Stimulated activated CD4-positive, alpha-beta T cell treated with anti-CD3 and anti-CD28 coated beads, Interleukin-15, amount 100 ng/mL, for 48 hours (primary cell): ENCODE measurements at places on chromosomes 3 and 15.
A peak's percentile ranks its signal among the peaks of the same experiment; 100 is the strongest.

DNA sequence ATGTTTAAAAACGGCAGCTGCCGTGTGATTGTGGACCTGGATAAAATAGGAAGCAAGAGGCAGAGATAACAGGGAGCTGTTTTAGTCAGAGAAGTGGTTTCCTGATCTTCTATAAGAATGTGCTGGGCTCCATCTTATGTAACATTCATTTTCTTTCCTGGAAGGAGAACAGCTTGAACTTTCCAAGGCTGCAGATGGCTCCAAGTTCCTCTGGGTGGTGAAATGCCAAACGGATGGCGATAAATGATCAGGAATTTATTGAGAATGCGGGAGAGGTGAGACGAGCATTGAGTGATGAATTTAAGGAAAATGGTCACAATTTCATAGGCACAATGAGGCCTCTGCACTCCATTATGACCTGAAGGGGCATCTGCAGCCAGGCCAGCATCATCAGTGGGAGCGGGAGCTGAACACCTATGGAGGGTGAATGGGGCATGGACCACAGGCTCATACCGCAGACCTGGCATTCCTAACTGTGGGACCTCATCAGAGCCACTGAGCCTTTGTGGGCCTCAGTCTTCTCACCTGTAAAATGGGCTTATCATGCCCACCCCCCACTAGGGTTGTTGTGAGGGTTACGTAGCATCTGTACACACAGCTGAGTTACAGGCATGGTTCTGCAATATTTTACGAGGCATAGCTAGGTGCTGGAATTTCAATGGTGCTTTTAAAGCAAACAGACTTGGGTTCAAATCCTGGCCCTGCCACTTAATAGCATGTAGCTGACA is 17.1 kb downstream of the MGLL start:
- no peak for DNase-seq

DNA sequence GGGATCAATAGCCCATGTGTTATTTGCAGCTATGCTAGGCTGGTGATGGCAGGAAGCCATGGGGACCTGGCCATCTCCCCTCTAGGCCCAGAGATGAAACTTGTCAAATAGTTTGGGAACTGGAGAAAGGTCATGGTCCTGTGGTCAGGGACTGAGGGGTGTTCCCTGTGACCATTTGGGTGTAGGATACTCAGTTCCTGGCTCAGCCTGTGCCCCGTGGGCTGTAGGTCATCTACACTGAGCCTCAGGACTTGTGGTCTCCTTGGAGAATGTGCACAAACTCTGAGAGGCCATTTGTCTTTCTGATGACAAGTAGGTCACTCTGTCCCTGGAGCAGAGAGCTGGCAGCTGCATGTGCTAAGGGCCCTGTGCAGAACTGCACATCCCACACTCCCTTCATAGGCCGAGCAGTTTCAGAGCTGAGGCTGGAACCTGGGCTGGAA is 17.5 kb downstream of the GASK1A start:
- no peak for DNase-seq

- no peak for DNase-seq
These were observed 85.9 kb upstream of the ZPLD1 start for GRCh38 chr3:102348904-102349303.

- no peak for DNase-seq
These were observed 41.8 kb downstream of the RAB8B start for GRCh38 chr15:63231206-63231605.

DNA sequence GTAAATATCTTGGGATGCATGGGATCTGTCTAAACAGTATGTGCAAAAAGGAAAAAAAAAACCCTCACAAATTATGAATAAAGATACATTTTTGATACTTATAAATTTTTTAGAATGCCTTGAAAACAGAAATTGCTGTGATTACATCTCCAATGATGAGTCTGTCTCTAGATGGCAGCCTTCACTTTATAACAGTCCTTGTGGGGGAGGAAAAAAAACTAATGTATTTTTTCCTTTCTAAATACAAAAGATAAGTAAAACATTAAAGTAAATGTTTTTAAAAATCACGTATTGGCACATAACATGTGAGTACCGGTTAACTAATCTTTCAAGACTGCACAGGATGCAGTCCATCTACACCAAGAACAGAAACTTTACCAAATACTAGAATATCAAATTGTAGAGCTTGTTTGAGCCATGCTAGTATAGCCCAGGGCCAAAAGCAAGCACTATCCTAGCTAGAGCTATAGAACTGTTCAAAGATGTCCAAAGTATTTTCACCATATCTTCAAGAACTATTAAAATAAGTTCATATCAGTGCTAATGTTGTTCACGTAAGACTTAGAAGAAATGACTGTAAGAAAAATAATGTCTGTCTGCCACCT is 206.4 kb downstream of the STAG1 start:
- DNase-seq = no peak

DNA sequence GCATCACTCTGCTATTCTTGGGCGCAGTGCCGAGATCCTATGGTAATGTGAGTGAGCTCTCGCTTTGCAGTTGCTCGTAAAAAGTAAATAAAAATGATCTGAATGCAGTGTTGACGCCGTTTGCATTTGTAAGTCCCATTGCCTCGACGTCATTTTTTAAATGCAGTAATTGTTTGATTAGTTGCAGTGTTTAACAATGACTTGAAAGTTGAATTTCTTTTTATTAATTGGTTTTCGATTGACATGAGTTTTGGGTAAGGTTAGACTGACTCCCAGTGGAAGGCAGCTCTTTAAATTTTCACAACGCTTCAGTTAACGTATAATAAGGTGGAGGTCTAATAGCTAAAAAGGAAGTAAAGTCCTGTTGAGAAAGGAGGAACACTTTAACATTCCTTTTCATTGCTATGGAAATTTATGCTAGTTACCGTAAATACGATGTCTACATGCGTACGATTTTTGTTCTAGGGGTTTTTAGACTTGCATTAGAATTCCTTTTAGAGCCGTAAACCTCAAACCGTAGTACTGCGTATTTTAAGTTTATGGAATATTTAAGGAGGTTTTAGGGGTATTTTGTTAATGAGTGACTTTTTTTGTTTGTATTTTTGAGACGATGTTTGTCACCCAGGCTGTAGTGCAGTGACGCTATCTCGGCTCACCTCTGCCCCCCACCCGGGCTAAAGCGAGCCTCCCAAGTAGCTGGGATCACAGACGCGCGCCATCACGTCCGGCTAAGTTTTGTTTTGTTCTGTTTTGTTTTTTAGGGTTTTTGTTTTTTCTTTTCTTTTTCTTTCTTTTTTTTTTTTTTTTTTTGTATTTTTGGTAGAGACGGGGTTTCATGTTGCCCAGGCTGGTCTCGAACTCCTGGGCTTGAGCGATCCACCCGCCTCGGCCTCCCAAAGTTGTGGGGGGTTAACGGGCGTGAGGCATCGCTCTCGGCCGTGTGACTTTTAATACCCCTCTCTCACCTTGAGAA is 1.4 kb downstream of the MORF4L1 start:
- DNase-seq = no peak

DNA sequence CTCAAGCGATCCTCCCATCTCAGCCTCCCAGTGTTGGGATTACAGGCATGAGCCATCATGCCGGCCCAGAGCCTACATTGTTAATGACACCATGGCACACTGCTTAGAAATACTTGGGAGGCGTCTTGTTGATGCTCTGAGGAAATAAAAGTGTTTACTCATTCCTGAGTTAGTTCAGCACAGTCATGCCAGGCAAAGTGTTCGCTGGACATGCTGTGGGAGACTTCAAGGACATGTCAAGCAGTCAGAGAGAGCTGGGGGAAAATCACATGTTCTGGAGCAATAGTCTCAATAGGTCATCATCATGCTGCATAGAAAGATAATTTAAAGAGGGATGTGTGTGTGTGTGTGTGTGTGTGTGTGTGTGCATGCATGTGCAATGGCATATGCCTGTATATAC is 37.5 kb downstream of the TTC23 start:
- no peak for DNase-seq

- DNase-seq = peak; percentile 57
These were observed 2.6 kb upstream of the CEMIP start for GRCh38 chr15:80776420-80777045.

DNA sequence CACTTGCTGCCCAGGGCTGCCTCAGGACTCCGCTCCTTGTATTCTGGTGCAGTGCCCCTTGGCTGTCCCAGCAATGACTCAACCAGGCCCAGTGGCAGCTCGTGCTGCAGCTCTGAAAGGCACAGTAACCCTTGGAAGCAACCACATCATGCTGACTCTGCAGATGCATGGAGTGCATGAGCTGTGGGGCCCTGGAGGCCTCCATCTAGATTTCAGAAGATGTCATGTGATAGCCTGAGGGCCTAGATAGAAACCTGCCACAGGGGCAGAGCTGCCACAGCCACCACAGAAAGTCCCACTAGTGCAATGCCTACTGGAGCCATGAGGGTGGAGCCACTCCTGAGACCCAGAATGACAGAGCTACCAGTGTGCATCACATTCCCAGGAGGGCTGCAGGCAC is 117.1 kb upstream of the SMAD3 start:
- DNase-seq = no peak

GRCh38 chr3:196962930-196963630 is 5.6 kb downstream of the PIGZ start:
- DNase-seq = no peak

GRCh38 chr3:73409138-73409763 is 215.5 kb downstream of the PDZRN3 start:
- no peak for DNase-seq

DNA sequence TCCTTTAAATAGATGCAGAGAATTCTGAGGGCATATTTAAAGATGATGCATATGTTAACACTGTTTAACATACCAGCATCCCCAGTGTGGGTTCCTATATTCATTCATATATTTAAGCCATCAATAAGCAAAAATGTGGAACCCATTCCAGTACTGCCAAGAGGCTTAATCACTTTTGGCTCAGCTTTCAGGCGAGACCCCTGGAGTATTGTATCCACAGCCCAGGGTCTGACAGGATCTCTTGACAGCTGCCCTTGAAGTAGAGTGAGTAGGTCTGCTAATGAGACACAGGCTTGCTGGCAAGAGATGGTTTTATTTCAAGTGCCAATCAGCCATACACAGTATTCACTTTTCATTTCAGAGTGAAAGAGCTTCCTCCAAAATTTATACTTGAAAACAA is 367.3 kb downstream of the OCA2 start:
- DNase-seq = no peak

DNA sequence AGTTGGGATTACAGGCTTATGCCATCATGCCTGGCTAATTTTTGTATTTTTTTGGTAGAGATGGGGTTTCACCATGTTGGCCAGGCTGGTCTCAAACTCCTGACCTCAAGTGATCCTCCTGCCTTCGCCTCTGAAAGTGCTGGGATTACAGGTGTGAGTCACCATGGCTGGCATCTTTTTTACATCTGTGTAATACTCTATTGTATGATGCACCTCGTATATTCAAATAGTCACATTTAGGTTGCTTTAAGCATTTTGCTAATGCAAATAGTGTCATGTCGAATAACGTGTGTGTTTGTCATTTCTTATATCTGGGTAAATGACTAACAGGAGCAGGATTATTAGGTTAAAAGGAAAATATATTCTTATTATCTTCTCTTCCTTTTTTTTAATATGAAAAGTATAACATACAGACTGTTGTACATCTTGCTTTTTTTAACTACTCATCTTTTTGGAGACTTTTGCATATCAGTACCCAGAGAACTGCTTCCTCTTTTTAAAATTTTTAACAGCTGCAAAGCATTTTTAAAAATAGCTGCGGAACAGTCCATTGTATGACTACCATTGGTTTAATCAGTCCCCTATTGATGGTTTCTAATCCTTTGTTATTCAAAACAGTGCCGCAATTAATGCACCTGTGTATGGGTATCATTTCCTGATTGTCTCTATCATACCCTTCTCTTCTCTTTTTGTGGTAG is 13.4 kb downstream of the SCAMP5 start:
- no peak for DNase-seq

DNA sequence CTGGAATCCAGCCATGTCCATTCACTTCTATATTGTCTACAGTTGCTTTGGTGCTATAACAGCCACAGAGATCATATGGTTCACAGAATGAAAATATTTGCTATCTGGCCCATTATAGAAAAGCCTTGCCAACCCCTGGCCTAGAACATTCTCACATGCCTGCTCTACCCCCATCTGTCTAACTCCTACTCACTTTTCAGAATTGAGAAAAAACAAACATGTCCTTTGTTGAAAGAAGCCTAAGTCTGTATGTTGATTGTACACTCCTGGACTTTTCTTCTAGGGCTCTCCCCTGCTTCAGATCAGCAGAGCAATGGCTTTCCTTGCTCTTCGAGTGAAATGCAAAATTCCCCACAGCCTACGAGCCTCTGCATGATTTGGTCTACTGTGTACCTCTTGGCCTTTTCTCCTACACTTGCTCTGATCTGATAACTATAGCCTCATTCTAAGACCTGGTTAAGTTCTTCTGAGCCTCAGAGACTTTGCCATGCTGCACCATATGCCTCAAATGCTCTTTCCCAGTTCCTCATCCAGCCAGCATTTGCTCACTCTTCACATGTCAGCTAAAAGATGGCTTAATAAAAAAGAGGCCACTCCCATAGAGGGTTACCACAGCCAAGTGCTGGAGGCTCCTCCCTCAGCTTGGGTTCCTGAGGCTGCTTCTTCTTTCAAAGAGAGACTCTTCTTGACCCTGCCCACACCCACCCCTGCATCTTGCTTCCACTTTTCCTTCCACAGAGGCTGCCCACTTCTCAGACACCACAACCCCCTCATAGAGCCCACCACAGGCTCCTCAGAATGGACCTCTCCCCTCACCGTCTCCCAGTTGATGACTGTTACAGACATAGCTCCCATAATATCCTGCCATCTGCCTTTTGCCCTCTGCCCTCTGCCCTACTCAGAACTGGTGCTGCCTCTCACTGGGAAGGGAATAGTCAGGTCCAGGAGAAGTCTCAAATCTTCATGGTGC is 22.9 kb upstream of the DCLK3 start:
- no peak for DNase-seq

- no peak for DNase-seq
These were observed 89.7 kb downstream of the RPL39L start for GRCh38 chr3:187049462-187050101.

GRCh38 chr15:88401996-88402656 is 65.1 kb downstream of the MRPL46 start:
- no peak for DNase-seq

DNA sequence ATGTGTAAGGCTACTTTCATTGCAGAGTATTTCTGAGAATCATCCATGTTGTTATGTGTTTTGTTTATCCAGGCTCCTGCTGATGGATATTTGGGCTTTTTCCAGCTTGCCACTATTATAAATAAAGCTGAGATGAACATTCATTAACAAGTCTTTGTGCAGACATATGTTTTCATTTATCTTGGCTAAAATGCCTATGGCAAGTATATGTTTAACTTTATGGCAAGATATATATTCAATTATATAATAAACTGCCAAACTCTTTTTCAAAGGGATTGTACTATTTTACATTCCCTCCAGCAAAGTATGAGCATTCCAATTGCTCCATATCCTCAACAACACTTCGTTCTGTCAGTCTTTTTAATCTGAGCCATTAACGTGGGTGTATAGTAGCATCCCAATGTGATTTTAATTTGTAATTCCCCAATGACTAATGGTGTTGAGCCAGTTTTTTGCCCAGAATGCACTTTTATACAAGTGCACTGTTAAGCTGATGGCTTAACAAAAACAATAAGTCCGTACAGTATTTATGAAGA is 452.4 kb downstream of the SHQ1 start:
- no peak for DNase-seq

GRCh38 chr3:22555753-22556435 is 647.2 kb upstream of the UBE2E2 start:
- no peak for DNase-seq

- DNase-seq = no peak
These were observed 48.4 kb downstream of the SGO1 start for GRCh38 chr3:20137647-20138046.
